ENCODE measurements at places on chromosomes 3 and 15.

GRCh38 chr3:33779751-33780150 is 18.7 kb upstream of the PDCD6IP start:
- DNase-seq = no peak

DNA sequence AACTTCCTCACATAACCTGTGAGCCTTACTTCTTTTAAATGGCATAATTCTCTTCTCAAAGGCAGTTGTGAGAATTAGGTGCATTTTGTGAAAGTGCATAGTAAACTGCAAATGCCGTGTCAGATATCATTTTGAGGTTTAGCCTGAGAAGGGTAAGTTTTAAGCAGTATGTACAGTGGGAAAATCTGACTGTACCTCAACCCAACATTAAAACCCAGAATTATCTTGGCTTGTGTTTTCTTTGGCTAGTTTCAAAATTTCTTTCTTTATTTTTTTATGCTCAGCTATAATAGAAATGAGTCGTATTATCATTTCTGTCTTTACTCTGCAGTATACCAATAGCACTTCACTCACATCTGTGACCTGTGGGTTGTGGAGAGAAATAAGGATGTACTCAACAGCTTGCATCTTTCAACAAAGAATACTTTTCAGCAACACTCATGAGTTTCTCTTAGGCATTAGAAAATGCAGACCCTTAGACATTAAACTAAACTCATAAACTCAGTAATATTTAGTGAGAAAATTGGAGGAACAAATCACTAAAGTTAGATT is 65.7 kb downstream of the RASA2 start:
- no peak for DNase-seq

- no peak for DNase-seq
Observed at GRCh38 chr3:185595526-185595925, 9.4 kb downstream of the SENP2 start.

GRCh38 chr3:45773714-45774449 is 22.5 kb downstream of the SLC6A20 start:
- no peak for DNase-seq

GRCh38 chr3:48417529-48418108 is 12.3 kb downstream of the PLXNB1 start:
- DNase-seq = no peak

DNA sequence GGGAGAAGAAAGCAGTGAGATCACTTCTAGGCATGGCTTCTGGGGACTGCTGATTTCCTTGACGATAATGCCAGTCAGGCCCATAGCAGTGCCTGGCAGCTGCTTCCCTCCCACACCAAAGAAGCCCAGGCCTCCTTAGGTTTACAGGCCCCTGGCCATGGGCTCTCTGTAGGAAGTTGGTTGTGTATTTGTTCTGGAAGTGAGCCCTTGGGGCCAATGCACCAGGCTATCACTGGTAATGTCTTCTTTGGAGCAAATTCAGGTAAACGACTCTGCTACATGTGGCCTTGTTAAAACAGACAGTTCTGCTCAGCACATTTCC is 89.3 kb downstream of the CCNL1 start:
- no peak for DNase-seq

DNA sequence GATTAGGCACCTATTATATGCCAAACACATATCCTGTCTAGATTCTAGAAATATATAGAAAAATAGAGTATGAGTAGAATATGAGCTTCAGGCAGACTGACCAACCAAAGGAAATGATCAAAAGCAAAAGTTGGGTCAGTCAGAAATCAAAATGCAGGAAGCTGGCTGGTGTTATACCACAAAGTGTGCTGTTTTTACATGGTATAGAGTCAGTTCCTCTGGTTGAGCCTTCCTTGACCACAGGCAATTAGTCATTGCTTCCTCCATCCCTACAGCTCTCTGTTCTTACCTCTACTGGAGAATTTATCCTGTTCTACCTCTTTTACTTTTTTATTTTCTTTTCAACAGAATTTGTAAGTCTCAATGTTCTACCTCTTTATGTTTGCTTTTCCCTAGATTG is 149.8 kb downstream of the TMCO5A start:
- peak; percentile 5 for DNase-seq

DNA sequence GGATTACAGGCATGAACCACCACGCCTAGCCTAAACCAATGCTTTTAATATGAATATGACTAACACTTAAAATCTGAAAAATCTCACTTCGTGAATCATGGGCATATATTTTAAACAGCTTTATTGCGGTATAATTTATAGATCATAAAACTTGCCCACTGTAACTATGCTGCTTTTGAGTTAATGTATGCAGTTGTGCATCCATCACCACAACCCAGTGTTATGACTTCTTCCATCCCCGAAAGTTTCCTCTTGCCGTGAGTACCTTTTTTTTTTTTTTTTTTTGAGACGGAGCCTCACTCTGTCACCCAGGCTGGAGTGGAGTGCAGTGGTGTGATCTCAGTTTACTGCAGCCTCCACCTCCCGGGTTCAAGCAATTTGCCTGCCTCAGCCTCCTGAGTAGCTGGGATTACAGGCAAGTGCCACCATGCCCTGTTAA is 7.1 kb downstream of the KAT2B start:
- no peak for DNase-seq

Measured in GM03348 (cell line).